Activated CD4-positive, CD25-positive, alpha-beta regulatory T cell (primary cell): ENCODE measurements at places on chromosomes 16 and 17.

DNA sequence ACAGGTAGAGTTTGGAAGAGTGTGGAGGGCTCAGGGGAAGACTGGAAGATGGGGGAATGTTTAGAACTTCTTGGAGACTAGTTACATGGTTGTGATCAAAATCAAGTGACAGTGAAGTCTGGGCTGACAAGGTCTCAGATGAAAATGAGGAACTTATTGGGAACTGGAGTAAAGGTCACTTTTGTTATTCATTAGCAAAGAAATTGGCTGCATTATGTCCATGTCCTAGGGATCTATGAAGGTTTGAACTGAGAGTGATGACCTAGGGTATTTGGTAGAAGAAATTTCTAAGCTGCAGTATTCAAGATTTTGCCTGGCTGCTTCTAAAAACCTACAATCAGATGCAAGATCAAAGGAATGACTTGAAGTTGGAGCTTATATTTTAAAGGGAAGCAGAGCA is 747.1 kb downstream of the KCNJ2 start:
- no peak for DNase-seq

- no peak for DNase-seq
These were observed 12.7 kb downstream of the CDC27 start for GRCh38 chr17:47176389-47176826.

DNA sequence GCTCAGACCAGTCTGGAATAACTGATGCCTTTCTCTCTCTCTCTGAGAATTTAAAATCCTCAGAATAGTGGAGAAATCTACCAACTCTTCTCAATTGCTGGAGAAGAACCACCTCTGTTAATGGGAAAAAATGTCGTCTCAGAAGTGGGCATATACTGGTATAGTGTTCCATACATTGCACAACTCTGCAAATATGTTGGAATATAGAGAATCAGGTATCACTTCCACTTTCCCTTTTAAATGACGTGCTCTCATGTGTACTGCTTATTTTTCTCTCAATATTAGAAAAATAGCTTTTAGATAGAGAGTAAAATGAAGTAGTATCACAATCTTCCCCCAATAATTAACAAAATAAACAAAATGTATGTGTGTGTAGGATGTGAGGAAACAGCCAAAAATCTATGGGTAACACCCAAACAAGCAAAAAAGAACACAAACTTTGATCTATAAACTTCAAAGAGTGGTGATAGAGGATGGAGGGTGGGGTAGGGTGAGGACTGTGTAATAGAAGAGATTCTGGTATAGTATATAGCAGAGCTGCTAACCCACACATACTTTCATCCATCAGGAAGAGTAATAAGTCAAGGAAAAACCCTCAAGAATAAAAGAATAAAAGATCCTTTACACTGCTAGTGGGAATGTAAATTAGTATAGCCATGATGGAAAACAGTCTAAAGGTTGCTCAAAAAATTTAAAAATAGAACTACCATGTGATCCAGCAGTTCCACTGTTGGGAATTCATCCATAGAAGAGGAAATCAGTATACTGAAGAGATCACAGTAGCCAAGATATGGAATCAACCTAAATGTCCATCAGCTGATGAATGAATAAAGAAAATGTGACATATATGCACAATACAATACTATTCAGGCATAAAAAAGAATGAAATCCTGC is 46.9 kb downstream of the NFATC3 start:
- DNase-seq, result no peak

DNA sequence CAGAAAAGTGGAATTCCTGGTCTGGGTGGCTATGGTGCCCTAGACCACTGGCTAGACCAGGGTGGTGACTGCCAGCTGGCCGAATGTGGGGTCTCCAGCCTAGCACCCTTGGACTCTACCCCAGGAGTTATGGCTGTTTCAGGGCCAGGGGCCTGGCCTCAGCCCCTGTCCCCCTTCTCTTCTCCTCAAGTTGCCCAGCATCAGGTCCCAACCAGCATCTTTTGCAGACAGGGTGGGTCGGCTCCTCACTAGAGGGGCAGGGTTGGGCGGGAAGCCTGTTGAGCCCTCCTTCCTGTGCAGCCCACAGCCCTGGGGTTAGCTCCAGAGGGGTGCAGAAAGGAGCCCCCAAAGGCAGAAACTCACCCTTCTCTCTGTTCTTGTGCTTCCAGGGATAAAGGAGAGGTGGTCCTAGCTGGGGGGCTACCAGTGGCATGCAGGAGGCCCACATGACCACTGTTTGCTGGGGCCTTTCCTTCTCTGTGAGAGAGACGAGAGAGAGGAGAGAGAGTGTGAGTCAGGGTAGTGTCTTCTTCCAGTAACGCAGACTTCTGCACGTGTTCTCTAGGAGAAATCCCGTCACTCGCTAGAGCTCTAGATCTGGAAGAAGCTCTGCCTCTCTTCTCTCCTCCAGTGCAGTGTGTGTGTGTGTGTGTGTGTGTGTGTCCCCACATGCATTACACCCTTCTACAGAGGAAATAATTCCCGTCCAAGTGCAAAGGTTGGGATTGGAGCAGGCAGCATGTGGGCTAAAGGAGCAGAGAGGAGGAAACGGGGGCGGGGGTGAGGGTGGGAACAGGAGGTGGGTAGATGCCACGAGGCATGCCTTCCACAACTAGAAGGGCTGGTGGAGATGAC is 209.4 kb downstream of the SEC14L1 start:
- DNase-seq, result no peak

GRCh38 chr17:2613089-2613808 is 19.8 kb downstream of the PAFAH1B1 start:
- no peak for DNase-seq

DNA sequence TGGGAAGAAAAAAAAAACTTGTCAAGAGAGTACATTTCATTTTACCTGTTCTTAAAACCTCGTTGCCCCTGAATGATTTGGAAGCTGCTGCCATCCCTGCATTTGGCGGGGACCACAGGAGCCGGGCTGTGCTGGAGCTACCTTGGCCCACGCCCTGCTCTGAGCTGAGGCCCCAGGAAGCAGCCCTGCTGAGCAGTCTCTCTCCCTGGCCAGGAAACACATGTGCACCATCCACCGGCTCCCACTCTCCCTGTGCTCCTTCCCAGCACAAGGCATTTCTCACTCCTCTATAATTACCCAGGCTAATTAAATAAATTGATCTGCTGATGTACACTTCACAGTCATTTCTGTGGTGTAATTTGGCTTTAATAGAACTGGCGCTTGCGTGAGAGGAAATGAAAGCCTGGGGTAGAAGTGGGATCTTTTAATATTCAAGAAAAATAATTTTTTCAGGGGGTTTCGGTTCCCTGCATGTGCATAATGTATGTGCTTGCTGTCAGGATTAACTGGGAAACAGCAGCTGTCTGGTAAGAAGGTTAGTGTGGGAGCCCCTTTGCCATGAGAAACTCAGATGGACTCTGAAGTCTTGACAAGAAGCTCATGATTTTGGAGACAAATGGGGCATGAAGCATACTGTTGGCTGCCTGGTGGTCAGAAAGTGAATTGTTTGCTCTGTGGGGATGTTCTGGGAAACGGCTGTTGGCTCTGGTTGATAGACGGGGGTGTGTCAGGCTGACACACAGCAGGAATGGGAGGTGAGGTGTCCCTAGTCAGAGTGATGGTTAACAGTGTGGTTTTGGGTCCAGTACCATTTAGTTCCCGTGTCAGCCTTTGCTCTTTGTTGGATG is 252.3 kb upstream of the EEF2KMT start:
- no peak for DNase-seq

GRCh38 chr16:67184995-67185650 is 1.4 kb upstream of the MATCAP1 start:
- peak; percentile 61 for DNase-seq

DNA sequence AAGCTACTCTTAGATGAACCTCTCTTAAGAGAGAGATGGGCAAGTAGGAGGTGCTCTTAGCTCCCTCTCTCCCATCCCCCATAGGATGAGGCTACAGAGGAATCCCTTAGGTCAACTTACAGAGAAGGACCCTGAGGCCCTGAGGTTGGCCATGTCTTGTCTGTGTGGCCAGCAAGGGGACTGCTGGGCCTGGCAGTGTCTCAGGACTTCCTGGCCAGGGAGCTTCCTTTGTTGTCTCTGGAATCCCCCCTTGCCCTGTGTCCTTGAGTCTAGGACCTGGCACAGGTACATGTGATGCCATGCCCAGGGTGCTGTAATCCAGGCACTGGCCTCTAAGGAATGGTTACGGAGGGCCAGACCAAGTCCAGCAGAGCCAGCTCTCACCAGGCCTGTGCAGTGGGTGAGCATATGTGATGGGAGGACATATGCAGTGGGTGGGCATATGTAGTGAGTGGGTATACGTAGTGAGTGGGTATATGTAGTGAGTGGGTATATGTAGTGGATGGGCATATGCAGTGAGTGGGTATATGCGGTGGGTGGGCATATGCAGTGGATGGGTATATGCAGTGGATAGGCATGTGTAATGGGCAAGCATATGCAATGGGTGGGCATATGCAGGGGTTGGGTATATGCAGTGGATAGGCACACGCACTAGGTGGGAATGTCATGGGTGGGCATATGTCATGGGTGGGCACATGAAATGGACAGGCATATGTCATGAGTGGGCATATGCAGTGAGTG is 20.3 kb upstream of the PECAM1 start:
- DNase-seq, result no peak

DNA sequence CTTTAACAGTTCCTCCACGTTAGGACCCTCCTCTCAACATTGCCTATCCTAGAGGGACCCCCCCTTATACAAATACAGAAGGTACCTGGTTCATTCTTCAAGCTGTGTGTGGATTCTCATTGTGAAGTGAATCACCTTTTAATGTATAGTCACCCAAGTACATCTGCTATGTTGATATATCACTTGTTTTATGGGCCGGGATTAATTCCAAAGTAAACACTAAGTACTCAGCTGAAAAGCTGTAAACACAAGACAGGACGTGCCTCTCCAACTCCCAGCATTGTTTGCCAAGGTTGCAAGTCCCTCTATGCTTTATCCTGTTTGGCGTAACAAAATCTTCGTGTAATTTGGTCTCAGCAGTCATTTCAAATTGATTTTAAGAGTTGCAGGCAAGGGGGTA is 123.6 kb downstream of the RBFOX1 start:
- no peak for DNase-seq

DNA sequence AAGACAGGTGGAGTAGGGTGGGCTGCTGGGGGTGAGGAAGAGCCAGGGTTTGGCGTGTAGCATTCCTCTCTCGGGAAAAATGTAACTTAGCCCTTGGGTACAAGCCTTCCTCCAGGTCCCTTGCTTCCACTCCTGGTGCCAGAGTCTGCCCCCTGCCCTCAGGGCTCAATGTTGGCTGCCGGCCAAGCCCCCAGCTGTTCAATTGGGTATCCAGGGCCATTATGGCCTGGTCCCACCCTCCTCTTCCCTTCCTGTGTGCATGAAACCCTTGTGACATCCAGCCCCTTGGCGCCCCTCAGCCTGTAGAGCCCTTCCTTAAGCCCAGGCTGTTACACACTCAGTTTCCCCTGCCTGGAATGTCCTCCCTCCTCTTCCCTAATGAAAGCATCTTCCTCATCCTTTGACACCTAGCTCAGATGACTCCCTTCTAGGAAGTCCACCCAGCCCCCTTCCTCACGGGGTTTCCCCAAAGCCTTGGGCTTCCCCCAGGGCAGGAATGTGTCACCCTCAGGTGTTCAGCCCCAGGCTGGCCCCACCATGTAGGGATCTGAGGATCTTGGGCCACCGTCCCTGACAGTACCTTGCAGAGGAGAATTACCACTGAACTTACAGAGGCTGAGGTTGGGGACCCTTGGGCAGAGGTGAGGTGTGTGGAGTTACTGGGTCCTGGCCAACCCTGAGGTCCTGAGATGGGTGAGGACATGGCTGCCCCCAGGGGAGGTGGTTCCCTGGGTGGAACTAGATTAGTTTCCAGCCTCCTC is 30.0 kb downstream of the B9D1 start:
- no peak for DNase-seq

DNA sequence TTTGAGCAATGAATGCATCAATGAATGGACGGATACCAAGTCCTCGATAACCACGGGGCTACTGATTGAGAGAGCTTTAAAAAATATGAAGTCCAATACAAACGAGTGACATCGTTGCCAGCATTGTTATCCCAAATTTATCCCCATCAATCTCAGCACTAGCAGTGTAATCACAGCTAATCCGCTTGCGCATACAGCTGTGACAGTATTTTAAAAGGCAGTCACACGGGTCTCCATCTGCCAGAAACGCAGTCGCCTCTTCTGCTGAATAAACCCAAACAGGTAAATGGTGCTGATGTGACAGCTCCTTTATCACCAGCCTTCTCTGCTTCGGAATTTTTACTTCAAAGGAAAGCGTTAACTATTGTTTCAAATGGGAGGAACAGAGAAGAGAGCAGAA is 311.1 kb downstream of the XYLT1 start:
- DNase-seq, result no peak

DNA sequence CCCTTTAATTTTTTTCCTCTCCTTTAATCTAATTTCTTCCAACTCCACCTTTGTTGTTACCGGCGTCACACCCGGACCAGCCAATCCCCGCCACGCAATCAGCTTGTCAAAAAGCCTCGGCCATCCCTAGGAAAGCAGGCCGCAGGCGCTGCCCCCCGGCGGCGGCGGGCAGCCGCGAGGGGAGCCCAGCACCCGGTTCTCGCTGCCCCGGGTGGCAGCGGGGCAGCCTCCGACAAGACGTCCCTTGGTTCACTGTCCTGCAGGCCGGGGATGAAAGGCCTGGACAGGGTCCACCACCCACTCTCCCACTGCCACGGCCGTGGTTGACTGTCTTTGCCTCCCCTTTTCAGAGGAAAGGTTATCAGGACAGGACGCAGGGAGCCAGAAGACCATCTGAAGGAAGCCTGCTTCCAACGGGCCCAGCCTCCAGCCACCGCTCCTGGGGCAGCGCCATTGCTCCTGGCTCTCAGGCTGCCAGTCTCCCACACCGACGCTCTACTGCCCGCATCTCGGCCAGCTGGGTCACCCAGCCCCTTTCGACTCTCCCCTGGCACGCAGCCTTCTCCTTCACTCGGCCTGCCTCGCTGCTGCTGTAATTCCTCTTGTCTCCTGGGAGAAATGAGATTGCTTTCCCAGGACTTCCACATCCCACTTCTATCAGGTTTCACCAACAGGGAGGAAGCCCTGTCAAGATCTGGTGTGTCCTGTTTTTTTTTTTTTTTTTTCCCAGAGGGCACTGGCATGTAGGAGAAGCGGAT is 2.8 kb upstream of the UBTF start:
- DNase-seq, result no peak

GRCh38 chr17:81509972-81510784 is 2.4 kb downstream of the ACTG1 start:
- DNase-seq, result no peak

DNA sequence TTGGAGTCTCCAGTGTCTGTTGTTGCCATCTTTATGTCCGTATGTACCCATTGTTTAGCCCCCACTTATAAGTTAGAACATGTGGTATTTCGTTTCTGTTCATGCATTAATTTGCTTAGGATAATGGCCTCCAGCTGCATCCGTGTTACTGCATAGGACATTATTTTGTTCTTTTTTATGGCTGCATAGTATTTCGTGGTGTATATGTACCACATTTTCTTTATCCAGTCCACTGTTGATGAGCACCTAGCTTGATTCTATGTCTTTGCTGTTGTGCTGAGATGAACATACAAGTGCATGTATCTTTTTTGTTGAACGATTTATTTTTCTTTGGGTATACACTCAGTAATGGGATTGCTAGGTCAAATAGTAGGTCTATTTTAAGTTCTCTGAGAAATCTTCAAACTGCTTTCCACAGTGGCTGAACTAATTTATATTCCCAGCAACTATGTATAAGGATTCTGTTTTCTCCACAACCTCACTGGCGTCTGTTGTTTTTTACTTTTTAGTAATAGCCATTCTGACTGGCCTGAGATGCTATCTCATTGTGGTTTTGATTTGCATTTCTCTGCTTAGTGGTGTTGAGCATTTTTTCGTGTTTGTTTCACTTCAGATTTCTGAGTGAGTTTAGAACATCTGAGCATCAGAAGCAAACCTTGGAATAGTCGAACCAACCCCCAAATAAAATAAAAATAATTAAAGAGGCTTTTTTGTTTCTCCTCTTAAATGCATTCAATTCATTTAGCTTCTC is 304.7 kb downstream of the ZFHX3 start:
- DNase-seq, result no peak

GRCh38 chr17:34706029-34706428 is 126.6 kb downstream of the TMEM132E start:
- no peak for DNase-seq
